ENCODE measurements at places on chromosomes 5 and 9.

DNA sequence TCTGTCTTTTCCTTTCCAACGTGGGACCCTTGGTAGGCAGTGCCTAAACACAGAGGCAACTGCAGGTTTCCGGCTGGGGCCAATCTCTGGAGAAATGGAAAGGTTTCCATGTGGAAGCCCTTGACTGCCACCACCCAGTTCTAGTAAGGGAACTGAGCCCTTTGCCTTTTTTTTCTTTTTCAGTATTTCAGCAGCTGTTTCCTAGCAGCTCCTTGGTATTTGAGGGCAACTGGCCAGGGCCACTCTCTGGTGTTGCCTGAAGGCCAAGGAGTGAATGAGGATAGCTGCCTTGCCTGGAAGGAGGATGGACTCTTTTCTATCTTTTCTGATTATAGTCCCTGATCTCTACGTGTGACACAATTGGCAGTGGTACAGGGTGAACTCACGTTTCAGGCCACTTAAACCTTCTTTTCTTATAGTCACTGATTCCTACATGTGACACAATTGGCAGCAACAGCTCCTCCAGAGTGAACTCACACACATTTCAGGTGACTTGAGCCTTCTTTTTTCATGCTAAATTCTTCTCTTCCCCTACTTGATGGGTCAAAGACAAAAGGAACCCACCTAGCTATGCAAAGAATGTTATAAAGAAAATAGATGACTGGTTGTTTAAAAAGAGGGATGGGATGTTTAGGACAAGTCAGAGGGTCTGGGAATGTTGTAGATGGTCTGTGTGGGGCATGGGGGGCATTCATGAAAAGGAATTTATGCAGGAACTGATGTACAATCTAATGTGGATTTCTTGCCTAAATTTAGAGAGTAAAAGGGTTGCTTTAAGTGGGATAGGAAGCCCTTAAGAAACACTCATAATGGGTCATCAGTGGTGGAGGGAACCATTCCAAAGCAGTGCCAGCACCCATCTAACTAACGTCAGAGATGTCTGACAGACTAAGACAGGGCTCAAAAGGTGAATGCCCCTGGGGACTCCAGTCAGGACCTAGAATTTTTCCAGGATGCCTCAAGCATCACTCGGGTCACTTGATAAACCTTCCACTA, 190.1 kb downstream of the TMEM232 start:
- no peak for DNase-seq

DNA sequence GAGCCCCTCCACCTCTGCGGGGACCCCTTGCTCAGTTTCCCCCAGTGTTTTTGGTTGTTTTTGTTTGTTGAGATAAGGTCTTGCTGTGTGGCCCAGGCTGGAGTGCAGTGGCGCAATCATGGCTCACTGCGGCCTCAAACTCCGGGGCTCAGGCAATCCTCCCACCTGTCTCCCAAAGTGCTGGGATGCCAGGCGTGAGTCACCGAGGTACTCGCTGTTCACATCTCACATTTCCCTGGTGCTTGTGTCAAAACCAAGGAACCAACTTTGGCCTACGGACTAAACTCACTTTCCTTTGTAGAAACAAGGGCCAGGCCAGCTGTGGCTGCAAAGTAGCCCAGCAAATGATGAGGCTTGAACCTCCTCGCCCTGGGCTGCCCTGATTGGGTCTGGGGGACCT, 9.7 kb upstream of the AJM1 start:
- no peak for DNase-seq

DNA sequence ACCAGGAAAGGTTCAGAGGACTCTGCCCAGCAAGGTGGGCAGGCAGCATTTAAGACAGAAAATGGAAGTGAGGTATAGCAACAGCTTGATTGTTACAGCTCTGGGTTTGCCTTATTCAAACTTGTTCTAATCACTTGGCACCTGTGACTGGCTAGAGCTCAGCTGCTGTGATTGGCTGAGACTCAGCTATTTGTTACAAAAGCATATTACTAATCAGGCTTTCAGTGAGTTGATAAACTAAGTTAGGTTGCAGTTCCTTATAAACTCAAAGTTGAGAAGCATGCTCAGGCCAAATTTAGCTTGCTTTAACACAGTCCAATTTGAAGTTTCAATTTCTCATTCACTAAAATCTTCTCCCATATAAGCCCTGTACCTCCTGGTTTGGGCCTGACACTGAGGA, 56.3 kb downstream of the GDA start:
- DNase-seq: no peak

- DNase-seq: no peak
These were observed 615.0 kb downstream of the RAB3C start for GRCh38 chr5:59197911-59198310.

GRCh38 chr9:69574057-69574456, 98.1 kb downstream of the APBA1 start:
- no peak for DNase-seq

DNA sequence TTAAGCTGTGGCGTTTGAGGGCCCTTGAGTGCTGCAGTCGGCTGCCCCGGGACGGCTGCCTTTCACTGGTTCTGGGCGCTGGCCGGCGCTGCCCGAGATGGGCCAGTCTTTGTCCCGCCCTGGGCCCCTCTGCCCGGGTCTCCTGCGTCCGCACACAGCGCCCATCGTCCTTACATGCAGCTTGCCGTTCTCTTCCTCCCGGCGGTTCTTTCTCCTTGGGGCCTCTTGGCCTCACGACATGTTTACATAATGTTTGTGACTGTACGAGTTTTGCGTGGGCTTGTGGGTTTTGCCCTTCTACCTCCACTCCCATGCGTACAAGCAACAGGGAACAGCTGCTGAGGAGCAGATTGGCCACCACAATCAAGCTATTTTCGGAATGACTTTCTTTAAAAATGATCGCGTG, 618 bp downstream of the TNPO1 start:
- DNase-seq: no peak

- no peak for DNase-seq
These were observed 51.4 kb downstream of the ZNF354C start for GRCh38 chr5:179111267-179112207.

DNA sequence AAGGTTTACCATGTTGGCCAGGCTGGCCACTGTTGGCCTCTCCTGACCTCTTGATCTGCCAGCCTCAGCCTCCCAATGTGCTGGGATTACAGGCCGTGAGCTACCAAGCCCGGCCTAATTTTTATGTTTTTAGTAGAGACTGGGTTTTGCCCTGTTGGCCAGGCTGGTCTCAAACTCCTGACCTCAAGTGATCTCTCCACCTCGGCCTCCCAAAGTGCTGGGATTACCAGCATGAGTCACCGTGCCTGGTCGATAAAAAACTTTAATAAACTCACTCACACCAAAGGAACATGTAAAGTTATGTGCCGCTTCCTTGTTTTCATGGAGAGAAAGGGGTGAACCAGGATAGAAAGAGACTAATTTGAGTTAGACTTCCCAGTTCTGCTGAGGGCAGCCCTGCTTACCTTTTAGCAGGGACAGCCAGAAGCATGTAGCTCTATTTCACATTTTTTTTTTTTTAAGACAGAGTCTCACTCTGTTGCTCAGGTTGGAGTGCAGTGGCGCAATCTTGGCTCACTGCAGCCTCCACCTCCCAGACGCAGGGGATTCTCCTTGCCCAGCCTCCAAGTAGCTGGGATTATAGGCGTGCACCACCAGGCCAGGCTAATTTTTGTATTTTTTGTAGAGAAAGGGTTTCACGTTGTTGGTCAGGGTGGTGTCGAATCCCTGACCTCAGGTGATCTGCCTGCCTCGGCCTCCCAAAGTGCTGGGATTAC, 11.4 kb upstream of the HAUS6 start:
- no peak for DNase-seq

DNA sequence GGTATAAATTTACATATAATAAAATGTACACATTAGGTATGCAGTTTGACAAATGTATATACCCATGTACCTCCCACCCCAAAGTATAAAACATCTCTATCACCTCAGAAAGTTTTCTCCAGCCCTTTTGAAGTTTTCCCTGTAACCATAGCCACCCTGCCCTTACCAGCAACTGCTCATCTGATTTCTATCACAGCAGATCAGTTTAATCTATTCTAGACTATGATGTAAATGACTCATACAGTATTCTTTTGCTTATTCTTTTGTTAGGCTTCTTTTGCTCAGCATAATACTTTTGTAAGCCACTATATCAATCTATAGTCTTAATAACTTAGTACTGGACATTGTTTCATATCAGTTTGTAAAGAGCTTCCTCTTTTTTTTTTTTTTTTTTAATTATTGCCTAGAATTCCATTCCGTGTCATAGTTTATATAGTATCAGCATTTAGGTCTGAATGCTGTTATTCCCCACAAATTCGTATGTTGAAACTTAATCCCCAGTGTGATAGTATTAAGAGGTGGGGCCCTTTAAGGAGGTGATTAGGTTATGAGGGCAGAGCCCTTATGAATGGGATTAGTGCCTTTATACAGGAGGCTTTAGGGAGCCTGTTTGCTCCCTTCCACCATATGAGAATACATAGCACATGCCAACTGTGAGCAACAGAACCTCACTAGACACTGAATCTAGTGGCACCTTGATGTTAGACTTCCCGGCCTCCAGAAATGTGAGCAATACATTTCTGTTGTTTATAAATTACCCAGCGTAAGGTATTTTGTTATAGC, 20.3 kb downstream of the MELK start:
- DNase-seq: no peak

GRCh38 chr9:137128862-137129455, 10.0 kb upstream of the GRIN1 start:
- no peak for DNase-seq

DNA sequence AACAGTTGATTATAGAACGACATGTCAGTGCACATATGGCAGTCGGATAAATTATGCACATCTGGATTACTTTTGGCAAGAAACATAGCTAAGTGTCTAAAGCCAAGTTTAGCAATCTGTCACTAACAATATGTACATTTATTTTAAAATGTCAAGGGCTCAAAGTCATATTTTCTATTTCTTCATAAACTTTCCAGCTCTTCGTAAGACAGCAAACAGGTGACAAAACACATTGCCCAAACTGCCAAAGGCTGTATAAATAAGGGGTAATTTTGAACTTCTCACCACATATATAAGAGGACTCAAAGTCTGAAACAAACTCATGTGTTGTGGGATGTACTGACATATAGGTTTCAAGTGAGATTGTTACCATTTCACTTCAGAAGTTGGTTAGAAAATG, 237.2 kb downstream of the ARL15 start:
- DNase-seq: no peak

- no peak for DNase-seq
These were observed 356.8 kb upstream of the CHD1 start for GRCh38 chr5:99285606-99286005.

- DNase-seq: no peak
These were observed 17.9 kb upstream of the KIF4B start for GRCh38 chr5:154995679-154996078.

DNA sequence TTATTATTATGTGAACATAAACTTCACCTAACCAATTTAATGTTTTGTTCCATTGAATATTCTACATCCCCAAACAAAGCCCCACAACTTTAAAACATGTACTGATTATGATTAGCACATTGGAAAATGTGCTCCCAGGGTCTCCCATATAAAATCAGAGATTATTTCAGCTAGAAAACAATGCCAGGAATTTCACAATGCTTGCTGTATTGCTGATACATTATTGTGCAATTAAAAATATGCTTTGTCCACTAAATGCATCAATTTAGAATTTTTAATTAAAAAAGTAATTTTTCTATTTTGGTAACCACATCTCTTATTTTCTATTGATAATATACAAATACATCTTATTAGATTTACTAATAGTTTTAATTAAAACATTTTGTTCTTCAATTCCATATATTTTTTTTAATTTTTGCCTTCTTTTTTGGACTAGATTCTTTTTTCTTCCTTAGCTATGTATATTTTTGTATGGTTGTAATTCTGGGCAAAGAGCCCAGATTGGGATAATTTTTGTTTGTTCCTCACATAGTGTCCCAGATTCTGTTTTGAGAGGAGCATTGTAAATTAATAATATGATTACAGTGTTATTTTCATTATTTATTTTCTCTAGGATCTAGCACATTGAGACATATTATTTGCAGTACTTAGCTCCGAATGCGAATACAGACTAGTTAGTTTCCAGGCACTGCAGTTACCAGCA, 241.5 kb upstream of the CDH18 start:
- no peak for DNase-seq

DNA sequence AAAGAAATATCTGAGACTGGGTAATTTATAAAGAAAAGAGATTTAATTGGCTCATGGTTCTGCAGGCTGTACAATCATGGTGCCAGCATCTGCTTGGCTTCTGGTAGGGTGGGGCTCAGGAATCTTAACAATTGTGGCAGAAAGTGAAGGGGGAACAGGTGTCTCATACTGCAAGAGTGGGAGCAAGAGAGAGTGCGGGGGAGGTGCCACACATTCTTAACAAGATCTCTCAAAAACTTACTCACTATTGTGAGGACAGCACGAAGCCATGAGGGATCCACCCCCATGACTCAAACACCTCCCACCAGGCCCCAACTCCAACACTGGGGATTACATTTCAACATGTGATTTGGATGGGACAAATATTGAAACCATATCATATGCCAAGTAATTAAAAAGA, 70.1 kb upstream of the PANK3 start:
- DNase-seq: no peak

- DNase-seq: no peak
These were observed 107.9 kb downstream of the INVS start for GRCh38 chr9:100206899-100207298.

- DNase-seq: no peak
These were observed 793 bp downstream of the AGPAT2 start for GRCh38 chr9:136686534-136686793.

DNA sequence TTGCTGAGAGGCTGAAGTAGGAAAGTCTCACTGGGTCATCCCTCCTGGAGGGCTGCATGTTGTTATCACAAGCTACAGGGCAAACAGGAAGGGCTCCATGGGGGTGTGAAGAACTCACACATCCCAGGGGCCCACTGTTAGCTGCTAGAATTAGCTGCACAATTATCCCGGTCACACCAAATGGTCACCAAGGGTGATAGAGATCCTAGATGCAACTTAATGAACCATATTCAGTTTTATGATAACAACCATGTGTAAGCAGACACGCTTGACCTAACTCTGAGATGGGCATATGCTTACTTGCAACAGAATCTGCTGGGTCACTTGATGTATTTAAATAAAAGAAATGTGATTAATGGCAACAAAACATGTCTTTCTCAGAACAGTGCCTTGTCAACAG, 143.5 kb upstream of the C6 start:
- DNase-seq: no peak

DNA sequence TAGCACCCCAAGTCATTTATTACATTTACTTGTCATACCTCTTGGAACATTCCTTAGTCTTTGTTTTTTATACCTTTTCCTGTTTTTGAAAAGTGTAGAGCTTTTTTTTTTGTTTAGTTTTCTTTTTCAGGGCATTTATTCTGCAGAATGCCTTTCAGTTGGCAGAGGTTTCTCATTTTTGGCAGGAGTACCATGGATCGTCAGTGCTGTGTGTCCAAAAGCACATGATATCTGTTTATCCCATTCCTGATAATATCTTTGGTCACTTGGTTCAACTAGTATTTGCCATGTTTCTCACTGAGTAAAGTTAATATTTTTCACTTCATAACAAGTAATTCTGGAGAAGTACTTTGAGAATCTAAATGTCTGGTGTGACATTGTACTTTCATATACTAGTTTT, 10.7 kb downstream of the OGN start:
- no peak for DNase-seq
